ENCODE measurements at places on chromosomes 12 and 14.

GRCh38 chr12:69130064-69130463 is 109.3 kb upstream of the CPSF6 start:
- DNase-seq = peak; percentile 18

- DNase-seq = no peak
These were observed 56.5 kb downstream of the LTBP2 start for GRCh38 chr14:74555476-74556050.

- no peak for DNase-seq
These were observed 25.9 kb upstream of the ESRRB start for GRCh38 chr14:76349993-76350392.

DNA sequence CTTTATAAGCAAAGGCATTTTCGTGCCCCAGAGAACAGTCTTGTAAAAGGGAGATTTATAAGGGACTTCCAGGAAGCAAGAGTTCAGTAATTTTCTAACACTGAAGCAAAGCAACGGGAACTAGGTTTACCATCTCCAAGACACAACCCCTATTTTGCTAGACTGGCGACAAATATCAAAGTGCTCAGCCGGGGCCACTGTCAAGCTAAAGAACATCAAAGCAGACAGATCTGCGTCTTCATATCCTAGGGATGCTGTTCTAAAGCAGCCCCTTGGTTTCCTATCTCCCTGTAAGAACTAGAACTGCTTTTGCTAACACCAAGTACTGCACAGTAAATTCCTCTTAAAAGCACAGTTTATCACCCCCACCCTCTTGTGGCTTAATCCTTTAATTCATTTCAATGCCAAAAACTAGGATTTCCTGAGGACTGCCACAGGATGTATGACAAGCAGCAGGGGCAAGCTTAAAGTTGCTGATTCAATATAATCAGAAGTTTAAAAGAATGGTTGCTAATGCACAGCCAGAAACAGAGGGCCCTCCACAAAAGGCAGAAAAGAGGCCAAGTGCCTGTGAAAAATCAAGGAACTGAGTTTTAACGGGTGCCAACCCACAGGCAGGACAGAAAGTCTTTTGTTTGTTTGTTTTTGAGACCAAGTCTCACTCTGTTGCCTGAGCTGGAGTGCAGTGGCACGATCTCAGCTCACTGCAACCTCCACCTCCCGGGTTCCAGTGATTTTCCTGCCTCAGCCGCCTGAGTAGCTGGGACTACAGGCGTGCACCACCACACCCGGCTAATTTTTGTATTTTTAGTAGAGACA is 44.0 kb upstream of the ISM2 start:
- peak; percentile 61 for DNase-seq

GRCh38 chr14:37544407-37544806 is 50.6 kb downstream of the FOXA1 start:
- no peak for DNase-seq

GRCh38 chr14:54564071-54564867 is 2.7 kb upstream of the SAMD4A start:
- DNase-seq = peak; percentile 59

DNA sequence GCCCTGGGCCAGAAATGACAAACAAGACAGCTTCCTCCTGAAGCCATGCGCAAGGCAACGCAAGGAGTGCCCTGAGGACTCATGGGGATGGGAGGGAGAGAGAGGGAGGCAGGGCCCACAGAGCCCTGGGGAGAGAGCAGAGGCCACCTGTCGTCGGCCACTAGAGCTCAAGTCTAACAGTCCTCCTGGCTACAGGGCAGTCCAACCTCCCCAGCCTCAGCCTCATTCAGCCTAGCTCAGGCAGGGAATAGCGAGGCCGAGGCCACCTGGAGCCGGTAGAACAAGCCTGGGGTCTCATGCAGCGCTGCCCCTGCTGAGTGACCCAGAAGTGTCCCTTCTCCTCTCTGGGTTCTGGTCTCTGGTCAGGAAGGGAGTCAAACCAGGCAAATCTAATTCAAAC is 69.5 kb downstream of the BCL11B start:
- no peak for DNase-seq

- DNase-seq = no peak
These were observed 2.4 kb downstream of the EXD2 start for GRCh38 chr14:69193721-69194120.

- no peak for DNase-seq
These were observed 40.9 kb downstream of the SGPP1 start for GRCh38 chr14:63686926-63687325.

DNA sequence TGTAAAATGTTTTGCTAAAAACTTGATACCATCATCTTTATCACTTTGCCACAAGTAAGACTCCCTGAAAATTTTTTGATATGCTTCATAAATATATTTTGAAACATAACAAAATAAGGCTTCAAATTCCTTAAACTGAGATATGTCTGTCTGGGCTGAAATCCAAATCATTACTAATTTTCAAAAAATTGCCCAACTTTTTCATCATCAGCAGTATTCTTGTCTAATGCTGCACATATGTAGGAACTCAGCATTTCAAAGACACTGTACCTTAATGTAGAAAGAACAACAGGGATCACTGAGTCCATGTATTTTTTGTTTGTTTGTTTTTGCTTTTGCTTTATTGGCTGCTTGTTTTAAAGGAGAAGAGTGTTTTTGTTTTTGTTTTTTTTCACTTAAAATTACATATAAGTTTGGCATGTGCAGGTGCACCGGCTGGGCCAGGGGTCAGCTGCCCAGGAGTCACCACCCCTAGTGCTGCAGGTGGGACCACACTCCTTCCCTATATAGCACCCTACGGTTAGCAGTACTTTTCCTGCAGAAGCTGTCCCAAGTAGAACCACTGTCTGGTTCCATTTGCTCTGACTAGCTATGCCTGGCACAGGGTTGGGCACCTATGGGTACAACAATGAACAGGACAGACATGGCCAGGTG is 231.2 kb downstream of the PIK3C2G start:
- peak; percentile 2 for DNase-seq

DNA sequence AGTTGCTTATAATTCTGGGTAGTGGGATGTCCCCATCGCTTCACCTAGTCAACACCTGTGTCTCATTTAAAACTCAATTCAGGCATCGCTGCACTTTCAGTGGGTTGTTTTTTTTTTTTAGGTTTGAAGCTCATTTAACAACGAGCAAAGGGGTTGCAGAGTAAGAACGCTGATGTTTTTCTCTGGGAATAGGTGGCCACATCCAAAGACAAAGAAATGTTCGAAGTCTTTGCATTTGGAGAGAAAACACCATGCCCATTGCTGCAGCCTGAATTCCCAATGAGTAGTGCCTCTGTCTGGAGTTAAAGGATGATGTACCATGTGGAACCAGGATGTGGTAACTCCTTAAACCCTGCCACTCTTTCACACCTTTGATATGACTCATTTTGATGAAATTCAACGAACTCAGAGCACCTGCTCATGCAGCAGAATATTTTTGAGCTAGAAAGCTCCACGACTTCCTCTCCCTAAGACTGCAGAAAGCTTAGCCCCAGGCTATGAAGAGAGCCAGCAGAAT is 35.1 kb upstream of the BATF start:
- DNase-seq = no peak

DNA sequence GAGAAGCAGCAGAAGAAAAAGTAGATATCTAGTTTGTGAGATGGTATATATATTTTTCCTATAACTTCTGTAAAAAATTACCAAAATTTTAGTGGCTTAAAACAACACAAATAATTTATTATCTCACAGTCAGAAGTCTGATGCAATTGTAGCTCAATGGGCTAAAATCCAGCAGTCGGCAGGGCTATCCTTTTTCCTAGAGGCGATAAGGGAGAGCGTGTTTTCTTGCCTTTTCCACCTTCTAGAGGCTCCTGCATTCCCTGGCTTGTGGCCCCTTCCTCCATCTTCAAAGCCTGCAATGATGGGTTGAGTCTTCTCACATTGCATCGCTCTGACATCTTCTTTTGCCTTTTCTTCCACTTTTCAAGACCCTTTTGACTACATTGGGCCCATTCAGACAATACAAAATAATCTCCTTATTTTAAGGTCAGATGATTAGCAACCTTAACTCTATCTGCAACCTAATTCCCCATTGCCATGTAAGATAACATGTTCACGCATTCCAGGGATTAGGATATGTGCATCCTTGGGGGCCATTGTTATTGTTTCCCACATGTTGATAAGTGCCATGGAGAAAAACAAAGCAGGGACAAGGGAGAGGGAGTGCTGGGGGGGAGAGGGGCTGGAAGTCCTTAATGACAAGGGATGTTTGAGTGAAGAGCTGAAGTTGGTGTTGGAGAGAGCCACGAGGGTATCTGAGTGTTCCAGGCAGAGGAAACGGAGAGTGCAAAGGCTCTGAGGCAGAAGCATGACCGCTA is 13.8 kb upstream of the DDX47 start:
- no peak for DNase-seq

DNA sequence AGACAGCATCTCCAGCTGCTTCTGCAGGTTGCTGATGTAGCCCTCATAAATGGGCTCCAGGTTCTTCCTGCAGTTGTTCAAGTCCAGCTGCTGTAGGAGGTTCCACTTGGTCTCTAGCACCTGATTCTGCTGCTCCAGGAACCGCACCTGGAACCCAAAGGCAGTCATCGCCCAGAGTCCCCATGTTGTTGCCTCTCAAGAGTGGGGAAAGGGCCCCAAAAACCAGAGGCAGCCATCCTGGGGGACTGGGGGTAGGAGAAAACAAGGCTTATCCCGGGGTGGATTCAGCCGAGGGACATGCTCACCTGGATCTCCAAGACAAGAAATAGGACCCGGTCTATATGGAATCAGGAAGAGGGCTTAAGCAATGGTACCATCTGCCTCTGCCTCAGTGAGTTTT is 2.3 kb downstream of the KRT72 start:
- DNase-seq = no peak

- DNase-seq = peak; percentile 32
These were observed 27.0 kb downstream of the ZCCHC8 start for GRCh38 chr12:122473543-122474323.

DNA sequence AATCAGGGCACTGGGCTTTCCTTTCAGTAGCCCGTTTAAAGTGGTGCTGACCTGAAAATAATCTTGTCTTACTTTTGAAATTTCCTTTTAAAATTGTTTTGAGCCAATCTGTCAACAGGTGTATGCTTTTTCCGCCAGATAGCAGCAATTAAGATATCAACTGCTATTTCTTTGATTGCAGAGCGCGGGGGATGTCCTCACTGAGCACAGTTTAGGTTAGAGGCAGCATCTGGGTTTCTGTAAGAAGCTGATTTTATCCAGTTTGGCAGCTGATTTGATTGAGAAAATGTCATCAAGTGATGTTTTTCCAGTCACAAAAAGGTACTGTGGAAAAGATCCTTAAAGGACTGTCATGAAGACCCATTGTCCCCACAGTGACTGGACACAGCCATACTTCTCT is 371.8 kb downstream of the ADAMTS20 start:
- no peak for DNase-seq

DNA sequence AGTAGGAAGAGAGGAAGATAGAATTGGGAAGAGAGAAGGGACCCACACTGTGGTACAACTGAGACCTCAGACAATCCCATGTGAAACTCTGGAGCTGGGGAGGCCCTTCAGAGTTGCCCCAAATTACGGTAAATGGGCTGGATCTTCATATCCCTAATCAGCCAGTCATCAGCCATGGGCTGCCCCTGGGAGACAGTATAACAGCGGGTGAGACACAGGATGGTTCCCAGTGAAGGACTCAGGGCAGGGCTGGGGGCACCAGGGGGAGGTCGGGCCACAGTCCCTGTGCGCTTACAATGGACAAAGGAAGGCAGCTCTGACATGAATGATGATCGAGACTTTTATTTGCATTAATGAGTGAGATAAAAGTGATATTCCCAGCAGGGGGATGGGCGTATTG is 74.2 kb upstream of the BDKRB2 start:
- no peak for DNase-seq

DNA sequence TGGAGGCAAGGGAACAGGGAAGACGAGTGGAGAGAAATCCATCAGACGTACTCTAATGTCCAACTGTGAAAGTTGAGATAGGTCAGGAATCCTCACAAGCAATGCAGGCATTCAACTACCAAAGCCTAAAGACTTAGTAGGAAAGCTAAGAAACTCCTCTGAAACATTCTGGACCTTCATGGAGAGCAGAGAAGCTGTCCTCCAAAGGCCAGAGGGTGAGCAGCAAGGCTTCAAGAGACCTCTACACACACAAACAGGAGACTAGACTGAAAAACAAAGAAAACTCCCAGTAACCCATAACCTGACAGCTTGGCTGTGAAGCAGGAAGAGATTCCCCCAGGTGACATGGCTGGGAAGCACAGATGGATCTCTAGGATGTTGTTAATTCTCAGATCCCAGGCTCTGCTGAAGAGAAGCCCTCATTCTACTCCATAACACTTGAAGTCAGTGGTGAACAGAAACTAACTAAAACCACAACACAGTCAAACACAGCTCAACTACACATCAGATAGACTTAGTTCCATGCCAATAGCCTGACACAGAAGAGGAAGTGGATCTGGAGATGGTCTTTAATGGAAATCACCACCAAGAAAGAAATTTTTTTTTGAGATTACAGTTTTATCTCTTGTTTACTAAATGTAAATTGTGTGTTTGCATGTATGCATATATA is 23.2 kb upstream of the LYZ start:
- DNase-seq = no peak

- DNase-seq = peak; percentile 44
These were observed 815 bp downstream of the NID2 start for GRCh38 chr14:52067873-52068614.

DNA sequence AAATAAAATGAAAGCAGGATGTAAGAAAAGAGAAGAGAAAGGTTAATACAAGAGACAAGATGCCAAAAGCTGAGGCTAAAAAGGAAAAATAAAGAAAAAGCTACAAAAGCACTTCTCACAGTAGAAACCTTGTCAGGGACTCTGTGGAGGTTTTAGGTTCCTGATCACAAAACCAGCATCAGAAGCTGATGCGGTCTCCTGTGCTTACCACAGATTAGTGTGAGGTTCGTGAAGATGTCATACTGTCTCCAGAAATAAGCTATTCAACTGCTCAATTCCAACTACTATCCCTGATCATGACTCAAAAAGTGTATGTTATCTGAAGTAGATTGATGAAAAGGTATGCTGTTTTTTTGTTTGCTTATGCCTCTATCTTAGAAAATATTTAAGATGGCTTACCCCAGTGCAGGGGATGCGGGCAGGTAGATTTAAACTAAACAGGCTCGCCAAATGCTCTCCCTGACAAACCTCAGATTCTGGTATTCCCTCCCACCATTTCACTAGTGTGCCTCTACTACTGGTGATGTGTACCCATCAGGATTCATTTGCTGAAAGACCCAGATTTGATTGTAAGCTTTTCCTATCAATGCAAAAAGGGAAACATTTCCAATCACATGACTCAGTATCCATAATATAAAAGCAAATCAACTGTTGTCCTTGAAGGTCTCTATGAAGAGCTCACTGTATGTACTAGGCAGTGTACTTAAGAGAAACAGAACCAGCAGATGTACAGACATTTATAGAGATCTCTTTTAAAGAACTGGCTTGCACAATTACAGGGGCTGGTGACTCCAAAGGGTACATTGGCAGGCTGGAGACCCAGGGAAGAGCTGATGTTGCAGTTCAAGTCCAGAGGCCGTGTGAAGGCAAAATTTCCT is 169.5 kb upstream of the FOXN3 start:
- no peak for DNase-seq

DNA sequence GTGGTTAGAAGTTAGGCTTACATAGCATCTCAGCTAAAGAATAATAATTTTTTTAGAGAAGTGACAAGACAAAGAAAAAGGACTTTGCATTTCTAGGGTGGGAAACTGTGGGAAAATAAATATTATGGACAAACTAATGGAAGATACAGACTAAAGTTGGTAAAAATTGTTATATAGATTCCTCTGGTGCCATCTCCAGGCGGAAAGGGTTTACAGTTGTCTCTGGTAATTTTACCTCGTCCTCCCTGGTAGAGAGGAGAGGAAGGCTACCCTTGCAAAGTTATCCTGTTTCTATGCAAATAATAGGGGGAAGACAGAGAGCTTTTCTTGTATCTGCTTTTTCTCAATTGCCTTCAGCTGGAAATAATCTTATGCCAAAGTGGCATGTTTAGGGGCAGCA is 5.2 kb downstream of the OR11G2 start:
- no peak for DNase-seq

All from lung microvascular endothelial cell (primary cell).